ENCODE measurements at places on chromosomes 2 and 18.

DNA sequence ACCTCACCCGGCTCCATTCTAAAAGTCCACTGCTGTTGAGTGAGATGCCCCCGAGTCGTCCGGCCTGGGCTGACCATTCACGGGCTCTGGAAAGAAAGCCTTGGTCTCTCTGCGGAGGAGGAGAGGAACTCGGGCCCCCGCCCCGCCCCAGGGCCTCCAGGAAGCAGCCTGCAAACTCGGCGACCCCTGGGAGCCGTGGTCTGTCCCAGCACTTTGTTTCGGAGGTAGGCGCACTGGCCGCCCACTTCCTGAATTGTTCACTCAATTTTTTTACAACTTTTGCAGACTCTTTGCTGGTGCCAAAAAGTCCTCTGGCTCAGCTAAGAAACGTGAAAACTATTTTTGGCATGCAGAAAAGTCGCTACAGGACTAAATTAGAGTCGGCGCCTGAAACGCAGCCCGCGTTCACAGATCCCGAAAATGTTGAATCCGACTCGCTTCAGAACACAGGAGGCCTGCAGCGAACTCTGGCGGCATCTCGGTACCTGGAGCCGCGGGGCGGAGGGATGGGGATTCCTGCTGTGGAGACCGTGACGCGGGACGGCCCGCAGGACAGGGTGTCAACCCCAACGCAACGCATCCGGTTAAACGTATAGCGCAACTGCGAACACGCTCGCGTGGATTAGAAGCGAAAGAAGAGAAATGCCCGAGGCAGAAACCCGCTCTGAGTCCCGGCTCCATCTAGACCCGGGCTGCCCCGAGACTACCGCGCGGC lies 1.5 kb downstream of the PXDN start:
- no peak for DNase-seq

- DNase-seq: no peak
Measured at GRCh38 chr2:22281033-22281432, 1103.9 kb upstream of the KLHL29 start.

DNA sequence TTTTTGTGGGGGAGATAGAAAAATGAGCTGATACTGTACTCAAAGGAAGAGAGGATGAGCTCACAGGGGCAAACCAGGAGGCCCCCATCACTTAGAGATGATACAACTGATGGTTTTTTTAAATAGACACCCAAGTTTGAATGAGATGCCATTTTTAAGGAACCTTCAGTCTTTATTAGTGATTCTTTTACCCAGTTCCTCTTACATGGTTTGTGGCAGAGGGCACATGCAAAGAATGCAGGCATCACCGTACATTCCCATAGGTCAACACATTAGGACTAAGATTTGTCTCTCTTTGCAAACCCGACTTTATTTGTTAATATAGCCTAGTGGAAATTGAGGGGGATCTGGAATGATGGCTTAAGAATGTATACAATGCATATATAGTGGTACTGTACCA lies 250.9 kb downstream of the ASXL3 start:
- DNase-seq: no peak

DNA sequence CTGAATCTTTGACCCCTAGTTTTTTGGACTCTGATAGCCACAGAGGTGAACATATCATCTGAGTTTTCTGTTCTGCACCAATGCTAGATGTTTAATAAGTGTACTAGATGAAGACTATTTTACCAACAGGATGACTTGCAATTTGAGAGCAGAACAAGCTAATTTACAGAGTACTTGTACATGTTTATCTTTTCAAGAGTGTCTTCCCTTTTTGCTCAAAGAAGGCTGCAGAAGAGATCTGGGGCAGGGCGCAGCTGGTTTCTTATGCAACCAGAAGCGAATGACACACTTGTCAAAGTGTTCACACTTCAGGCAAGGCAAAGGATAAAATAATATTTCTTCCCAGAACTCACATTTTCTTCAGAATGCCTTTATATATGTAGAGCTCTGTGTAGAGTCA lies 86.0 kb downstream of the VWA3B start:
- DNase-seq: no peak

DNA sequence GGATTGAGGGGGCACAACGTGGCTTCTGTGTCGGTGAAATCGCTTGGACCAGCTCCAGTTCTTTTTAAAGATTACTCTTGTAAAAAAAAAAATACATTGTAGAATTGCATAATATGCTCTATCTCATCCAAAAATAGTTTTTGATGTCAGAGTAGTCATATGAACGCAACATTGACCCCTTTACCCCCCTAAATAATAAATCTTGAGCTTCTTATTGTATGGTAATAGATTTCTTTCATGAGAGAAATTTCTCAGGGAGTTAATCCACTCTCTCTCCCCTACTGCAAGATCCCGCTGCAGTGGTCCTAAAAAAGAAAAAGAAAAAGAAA lies 50.2 kb upstream of the PAIP2B start:
- no peak for DNase-seq

DNA sequence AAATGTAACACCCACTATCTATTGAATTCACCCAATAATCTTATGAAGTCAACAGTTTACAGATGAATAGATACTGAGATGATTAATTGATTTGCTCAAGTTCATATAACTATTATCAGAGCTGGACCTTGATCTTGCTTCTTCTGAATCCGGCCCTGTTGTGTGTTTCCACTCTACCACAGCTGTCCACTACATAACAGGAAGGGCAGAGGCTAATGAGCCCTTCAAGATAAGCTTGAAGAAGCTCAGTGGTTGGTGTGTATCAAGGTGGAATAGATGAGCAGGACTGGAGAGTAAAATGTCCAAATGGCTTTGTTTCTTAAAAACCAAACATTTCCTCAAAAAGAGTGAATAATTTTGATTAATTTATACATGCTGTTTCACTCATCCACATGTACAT lies 56.4 kb upstream of the ITGB6 start:
- DNase-seq: no peak

DNA sequence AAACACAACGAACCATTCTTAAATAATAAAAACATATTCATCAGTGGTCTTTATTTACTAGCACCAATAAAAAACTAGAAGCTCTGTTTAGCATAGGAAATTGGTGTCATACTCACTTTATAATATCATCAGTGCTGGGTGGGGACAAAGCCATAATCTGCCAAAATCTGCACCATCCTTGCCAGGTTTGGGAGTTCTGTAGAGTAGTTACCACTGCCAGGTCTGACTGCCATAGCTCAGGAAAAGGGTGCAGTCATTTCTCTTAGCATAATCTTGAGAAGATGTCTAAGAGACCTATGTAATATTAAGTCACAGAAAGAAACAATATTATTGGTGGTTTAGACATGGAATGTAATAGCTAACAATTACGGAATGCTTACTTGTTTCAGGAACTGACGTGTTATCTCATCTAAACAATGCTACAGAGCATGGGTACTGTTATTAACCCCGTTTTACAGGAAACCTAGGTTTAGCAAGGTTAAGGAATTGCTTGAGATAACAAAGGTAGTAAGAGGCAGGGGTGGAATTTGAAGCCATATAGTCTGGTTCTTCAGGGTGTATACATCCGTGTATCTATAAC lies 1.6 kb upstream of the MARCHF7 start:
- DNase-seq: no peak

DNA sequence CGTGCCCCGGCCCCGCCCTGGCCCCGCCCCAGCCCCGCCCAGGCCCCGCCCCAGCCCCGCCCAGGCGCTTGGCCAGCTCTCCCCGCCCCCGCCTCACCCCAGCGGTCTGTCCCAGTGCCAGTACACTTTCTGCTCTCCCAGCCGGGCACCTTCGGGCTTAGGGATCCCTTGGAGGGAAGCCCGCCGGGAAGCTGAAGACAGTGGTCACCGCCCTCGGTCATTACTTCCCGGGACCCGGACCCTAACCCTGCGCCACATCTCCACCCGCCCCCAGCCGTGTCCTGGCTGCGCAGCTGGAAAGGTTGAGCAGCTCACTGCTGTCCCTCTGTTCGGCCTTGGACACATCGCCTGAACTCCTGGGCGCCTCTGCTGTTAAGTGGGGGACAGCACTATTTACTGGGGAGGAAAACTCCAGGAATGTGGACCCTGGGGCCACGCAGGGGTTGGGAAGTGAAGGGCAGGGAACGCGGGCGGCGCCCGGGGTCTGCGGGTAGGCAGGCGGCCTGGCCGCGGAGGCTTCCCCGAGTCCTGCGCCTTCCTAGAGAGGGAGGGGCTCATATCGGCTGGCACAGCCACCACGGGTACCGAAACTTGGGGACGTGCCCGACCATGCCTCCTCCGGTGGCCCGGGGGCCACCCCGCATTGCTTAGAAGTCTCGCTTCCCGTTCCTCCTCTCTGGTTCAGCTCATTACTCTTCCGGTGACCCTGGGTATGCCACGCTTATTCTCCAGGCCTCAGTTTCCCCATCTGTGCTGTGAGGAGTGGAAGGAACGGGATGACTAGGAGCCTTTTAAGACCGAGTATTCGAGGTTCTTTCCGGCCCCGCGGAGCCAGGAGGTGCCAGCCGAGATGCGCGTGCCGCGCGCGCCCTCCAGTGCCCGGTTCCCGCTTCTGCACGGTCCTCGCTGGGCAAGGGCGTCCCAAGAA lies 121.0 kb downstream of the GYPC start:
- peak; percentile 75 for DNase-seq

GRCh38 chr2:17869128-17869527 lies 9.3 kb upstream of the KCNS3 start:
- no peak for DNase-seq

GRCh38 chr2:69674316-69674670 lies 30.8 kb upstream of the AAK1 start:
- DNase-seq: no peak

DNA sequence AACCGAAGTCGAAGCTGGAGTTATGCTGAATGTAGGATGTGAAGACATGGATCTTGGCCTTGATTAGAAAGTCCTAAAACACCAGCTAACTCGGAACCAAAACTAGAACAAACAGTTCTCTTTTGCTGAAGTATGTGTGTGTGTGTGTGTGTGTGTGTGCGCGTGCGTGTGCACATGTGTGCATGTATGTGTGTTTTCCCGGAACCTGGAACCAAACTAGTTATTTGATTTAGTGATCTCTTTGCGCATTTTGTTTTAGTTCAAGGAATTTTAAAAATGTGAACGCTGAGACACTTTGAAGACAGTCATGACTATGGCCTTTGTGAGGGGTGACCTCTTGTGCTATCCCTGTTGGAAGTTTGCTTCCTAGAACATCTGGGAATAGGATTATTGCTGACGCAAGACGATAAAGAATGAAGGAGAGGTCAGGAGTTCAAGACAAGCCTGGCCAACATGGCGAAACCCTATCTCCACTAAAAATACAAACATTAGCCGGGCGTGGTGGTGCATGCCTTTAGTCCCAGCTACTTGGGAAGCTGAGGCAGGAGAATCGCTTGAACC lies 23.8 kb downstream of the FHL2 start:
- DNase-seq: no peak

GRCh38 chr18:59917422-59917821 lies 17.6 kb downstream of the PMAIP1 start:
- no peak for DNase-seq

DNA sequence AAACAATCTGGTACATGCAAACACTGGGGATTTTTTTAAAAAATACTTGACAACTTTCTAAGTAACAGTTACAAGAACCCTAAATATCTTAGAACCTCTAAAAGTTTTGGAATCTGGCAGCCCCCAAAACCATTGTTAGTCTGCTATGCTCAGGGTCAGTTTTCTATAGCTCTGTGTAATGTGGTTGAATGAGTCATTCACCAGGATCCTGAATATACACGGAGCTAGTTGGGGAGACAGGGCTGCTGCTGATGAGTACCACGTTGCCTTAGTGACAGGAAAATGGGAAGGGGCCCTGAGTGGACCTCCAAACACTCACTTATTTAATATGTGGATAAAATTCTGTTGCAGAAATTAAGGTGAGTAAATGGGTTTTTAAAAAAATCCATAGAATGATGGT lies 36.9 kb upstream of the TANC1 start:
- DNase-seq: no peak

DNA sequence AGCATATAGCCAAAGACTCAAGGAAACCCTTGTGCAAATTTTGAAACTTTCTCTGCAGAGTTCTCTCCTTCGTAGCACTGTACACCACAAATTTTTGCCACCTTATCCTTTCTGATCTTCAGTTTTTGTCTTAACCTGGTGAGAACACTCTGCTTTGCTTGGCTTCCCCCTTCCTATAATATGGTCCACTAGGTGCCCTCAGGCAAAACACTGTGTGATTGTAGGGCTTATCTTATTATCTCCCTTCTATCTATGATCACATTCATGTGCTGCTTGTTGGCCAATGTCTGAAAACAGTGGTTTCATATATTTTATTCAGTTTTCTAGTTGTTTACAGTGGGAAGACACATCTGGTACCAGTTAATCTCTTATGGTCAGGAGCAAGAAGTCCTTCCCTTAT lies 111.1 kb downstream of the MTX2 start:
- no peak for DNase-seq
